ENCODE measurements at places on chromosomes 5 and 9.

- DNase-seq = no peak
These were observed 18.7 kb upstream of the PARP8 start for GRCh38 chr5:50647726-50648125.

- no peak for DNase-seq
These were observed 76.0 kb downstream of the ATPSCKMT start for GRCh38 chr5:10173716-10174115.

DNA sequence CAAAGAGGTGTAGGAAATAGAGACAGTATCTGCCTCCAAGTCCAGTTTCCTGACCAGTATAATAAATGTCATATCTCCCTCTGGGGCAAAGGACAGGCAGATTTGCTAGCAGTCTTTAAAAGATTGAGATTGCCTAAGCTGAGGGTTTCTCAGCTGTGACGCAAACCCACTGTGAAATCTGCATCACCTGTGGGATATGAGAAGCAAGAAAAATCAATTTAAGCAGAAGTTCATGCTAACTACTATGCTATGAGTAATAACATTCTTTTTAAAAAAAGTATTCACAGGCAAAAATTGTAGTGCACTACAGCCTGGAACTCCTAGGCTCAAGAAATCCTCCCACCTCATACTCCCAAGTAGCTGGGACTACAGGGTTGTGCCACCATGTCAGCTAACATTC, 168.1 kb upstream of the POC5 start:
- no peak for DNase-seq

- DNase-seq = no peak
These were observed 10.8 kb upstream of the DAB2IP start for GRCh38 chr9:121640491-121641223.

GRCh38 chr9:110443146-110443865, 105.6 kb upstream of the TXNDC8 start:
- no peak for DNase-seq

DNA sequence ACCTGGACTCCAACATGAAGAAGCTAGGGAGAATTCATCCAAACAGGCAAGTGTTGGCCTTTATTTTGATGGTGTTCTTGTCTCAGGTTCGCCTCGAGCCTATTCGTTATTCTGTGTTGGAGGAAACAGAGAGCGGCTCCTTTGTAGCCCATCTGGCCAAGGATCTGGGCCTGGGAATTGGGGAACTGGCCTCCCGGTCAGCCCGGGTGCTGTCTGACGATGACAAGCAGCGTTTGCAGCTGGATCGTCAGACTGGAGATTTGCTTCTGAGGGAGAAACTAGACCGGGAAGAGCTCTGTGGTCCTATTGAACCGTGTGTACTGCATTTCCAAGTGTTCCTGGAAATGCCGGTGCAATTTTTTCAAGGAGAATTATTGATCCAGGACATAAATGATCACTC, 367 bp downstream of the PCDHB4 start:
- DNase-seq = no peak

GRCh38 chr5:91941588-91941987, 558.5 kb upstream of the ARRDC3 start:
- no peak for DNase-seq

GRCh38 chr5:153964880-153965645, 73.6 kb downstream of the FAM114A2 start:
- DNase-seq = no peak

GRCh38 chr5:80251636-80252035, 4.2 kb downstream of the SERINC5 start:
- DNase-seq = no peak

- no peak for DNase-seq
These were observed 84.2 kb downstream of the TRPM6 start for GRCh38 chr9:74803376-74804017.

DNA sequence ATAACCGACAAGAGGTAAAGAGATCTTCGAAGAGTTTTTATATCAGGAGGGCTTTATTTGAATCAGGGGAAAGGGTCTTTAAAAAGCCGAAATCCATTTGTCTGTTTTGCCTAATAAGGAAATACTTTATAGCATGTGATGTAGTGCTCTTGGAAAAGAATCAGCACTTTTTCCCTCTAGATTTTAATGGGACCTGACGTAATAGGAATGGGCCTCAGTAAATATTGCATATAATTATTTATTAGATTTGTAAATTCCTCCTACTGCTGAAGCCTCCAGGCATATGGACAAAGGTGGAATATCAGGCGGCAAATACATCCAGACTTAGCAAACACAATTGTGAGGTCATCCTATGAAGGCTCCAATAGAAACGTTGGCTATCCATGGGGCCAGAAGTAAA, 50.9 kb downstream of the ACTBL2 start:
- no peak for DNase-seq

GRCh38 chr5:619444-619843, 7.3 kb downstream of the CEP72 start:
- DNase-seq = peak; percentile 1

DNA sequence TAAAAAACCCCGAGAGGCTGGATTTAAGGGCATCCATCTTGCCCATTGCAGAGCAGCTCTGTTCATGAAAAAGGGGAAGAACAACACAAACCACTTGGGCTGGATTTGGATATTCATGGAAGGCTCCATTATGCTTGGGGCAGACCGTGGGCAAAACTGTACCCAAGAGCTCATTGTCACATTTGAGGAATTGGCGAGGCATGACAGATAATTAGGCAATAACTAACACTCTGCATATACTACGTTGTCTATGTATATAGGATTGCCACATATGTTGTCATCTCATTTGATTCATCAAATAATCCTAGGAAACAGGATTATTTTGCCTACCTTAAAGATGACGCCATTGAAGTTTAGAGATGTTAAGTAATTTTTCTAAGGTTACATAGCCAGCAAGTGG, 255.4 kb downstream of the SMARCA2 start:
- no peak for DNase-seq
